Thoracic aorta (tissue), 2 donors: ENCODE measurements at places on chromosomes 11 and 22. TPM values are rescaled to one million over a fixed set of nuclear protein-coding genes. Genes with fewer than 3 reads are reported as not detected.

DNA sequence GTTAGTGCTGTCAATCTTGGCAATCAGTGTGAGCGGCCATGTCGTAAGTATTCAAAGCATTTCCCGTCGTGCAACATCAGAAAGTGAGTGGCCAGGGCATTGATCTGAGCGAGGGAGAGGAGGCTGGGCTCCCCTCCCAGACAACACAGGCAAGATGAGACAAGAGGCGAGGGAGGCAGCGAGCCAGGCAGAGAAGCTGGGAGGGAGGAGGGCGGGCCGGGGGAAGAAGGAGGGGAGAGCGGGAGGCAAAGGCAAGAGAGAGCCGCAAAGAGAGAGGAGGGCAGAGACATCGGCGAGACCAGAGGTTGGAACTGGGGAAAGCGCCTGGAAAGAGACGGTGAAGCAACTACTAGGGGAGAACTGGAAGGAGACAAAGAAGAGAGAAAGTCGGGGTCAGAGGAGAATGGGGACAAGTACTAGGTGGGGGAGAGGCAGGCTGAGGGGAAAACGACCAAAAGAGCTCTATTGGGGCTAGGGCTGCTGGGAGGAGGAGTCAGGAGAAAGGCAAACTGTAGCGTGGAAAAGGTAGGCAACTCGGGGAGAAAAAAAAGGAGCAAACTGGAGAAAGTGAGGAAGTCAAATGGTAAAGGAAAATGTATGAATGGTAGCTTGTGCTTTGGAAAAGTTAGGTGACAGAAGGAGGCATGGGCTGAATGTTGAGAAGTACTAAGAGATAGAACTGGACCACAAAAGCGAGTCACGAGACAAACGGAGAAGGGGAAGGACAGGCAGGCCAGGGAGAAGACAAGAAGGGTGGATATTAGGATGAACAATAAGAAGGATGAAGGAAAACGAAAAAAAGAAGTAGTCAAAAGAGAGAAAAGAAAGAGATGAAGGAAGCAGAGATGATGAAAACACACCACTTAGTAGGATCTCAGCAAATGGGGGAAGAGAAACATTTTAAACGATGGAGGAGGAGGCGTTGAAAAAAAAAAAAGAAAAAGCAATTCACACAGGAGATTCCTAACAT lies 130.5 kb upstream of the C11orf58 start:
- H3K4me1 ChIP-seq: peaks cover 34% of the 10 kb centered on the region
- H3K27me3 ChIP-seq: peaks cover 21% of the 10 kb centered on the region
- peak overlapping the region; percentile 10 for H3K27ac ChIP-seq
- H3K4me3 ChIP-seq: peak overlapping the region; percentile 78

- H3K36me3 ChIP-seq: no peaks in the 10 kb centered on the region
- H3K27ac ChIP-seq: no peak overlapping the region
- no peak overlapping the region for H3K4me3 ChIP-seq
Observed at GRCh38 chr11:1948389-1948788, 1.3 kb downstream of the MRPL23 start.

DNA sequence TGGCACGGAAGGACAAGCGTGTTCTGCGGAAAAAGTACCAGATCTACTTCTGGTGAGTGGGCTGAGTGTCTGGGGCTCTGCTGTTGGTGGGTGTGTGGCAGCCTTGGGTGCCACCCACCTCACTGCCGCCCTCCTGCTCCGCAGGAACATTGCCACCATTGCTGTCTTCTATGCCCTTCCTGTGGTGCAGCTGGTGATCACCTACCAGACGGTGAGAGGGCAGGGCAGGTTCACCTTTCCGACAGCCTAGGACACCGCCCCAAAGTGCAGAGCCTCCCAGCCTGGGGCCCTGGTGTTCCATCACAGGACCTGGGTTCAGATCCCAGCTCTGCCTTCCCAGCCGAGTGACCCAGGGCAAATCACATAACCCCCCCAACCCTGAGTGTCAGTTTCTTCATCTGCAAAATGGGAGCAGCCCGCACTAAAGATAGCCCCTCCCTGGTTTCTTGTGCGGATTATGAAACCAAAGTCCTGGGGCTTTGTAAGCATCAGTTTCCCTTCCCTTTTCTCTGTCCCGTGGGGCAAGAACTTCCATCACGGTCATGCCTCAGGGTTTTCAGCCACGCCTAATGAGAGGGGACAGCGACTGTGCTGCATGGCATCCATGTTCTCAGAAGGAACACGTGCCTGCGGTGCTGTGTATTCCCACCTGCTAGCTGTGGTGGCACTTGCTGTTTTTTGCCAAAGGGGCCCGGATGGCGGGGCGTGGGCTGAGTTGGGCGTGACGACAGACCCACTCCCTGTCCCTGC lies 9.8 kb upstream of the TAGLN start:
- H3K27me3 ChIP-seq: no peaks in the 10 kb centered on the region
- H3K36me3 ChIP-seq: peaks cover 56% of the 10 kb centered on the region
- H3K27ac ChIP-seq: no peak overlapping the region
- no peaks in the 10 kb centered on the region for H3K4me1 ChIP-seq

DNA sequence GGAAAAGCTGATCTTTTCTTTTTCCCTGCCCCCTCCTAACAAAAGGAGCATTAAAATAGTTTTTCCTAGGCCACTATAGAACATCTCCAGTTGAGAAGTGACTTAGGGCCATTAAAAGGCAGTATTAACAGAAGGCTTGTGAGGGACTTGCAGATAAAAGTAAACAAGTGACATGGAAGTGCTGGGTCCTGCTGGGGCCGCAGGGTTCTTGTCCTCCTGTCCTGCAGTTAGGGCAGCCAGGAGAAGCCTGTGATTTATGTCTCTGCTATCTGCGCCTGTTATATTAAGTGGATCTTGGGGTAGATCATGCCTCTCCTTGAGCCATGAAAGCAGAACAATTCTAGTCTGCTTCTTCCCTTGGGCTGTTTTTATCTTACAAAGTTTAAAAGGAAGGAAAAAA lies 271.4 kb upstream of the C11orf87 start:
- H3K36me3 ChIP-seq: no peaks in the 10 kb centered on the region
- DNase-seq: no peak
- no peaks in the 10 kb centered on the region for H3K27me3 ChIP-seq
- no peak overlapping the region for H3K4me3 ChIP-seq
- no peak overlapping the region for H3K27ac ChIP-seq
- H3K4me1 ChIP-seq: no peaks in the 10 kb centered on the region

- no peak overlapping the region for H3K4me3 ChIP-seq
- no peak overlapping the region for H3K27ac ChIP-seq
- H3K4me1 ChIP-seq: no peaks in the 10 kb centered on the region
- no peak for DNase-seq
Observed at GRCh38 chr11:34833602-34834001, 82.6 kb downstream of the APIP start.

DNA sequence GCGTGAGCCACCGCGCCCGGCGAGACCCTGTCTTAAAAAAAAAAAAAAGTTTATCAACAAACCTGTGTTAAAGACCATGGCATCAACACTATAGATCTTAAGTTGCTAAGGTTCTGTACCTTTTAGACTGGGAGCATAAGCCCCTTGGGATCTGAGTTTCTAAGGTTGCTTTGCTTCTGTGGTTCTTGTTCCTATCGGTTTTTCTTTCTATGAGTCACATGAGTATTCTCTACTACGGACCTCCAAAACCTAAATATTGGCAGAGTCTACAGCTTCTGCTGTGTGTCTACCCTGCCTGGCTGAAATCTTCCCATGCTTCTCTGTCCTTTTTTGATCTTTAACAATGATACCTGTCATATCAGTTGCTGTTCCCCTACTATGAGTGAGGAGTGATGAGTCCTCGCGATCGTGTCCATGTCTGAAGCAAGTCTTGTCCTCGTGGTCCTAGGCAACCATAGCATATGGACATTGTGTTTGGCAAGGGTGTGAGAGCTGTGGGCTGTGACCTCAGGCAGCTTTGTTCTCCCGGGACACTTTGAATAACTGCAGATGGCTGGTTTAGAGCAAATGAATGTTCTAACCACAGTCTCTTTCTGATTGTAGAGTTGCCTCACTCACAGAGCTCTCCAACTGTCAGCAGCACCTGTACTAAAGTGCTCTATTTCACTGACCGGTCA lies 9.0 kb upstream of the DLAT start:
- no peak for DNase-seq
- H3K4me1 ChIP-seq: peaks cover 14% of the 10 kb centered on the region
- no peaks in the 10 kb centered on the region for H3K27me3 ChIP-seq

DNA sequence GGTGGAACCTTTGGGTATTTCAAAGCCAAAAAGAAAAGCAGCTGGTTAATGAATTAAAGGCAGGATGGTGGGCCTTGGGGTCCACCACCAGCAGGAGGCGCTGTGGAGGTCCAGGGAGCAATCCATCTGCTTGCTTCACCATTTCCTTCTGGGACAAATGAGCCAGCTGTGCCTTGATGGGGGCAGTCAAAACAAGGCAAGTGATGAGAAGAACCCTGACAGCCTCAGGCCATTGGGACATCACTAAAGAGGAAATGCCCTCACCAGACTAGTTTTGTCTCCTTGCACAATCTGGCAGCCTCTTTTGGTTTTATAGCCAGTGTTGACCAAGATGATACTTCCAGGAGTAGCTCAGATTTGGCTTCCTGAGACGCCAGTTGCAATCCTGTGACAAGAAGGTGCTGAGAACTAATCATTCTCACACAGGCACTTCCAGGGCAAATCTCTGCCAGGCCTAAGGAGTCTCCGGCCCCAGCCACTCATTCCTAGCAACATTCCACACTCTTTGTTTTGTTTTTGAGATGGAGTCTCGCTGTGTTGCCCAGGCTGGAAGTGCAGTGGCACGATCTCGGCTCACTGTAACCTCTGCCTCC lies 38.2 kb upstream of the WEE1 start:
- DNase-seq: peak; percentile 23
- H3K4me1 ChIP-seq: peaks cover 11% of the 10 kb centered on the region
- H3K4me3 ChIP-seq: no peak overlapping the region
- H3K27ac ChIP-seq: peak overlapping the region; percentile 65

DNA sequence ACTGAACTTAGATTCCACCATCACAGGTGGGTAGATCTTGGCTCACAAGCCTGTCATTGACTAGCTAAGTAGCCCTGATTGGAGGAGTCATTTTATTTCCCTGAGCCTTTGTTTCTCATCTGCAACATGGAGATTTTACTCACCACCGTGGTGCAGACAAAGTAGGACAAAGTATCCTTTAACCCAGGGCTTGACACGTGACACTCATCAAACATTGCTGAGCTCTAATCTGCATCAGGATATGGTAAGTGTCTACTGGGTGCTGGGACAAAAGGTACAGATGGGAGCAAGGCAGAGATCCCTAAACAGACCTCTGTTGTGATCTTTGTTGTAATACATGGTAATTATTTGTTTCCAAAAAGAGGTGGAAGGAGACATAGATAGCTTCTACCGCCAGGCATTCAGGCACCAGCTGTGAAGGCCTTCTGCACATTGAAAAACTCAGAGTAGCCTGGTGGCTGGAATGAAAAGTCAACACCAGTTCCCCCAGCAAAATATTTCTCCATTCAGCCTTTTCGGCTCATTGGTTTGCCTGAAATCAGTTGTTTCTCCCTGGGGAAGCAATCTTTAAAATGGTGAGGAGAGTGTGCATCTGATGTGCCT lies 18.3 kb upstream of the MICAL2 start:
- peaks cover 37% of the 10 kb centered on the region for H3K4me1 ChIP-seq
- H3K27ac ChIP-seq: peak overlapping the region; percentile 99
- no peak for DNase-seq
- no peak overlapping the region for H3K4me3 ChIP-seq

GRCh38 chr11:26662916-26663315 lies 58.9 kb downstream of the SLC5A12 start:
- H3K4me1 ChIP-seq: no peaks in the 10 kb centered on the region
- H3K4me3 ChIP-seq: no peak overlapping the region
- H3K27ac ChIP-seq: no peak overlapping the region
- DNase-seq: no peak
- H3K27me3 ChIP-seq: no peaks in the 10 kb centered on the region

DNA sequence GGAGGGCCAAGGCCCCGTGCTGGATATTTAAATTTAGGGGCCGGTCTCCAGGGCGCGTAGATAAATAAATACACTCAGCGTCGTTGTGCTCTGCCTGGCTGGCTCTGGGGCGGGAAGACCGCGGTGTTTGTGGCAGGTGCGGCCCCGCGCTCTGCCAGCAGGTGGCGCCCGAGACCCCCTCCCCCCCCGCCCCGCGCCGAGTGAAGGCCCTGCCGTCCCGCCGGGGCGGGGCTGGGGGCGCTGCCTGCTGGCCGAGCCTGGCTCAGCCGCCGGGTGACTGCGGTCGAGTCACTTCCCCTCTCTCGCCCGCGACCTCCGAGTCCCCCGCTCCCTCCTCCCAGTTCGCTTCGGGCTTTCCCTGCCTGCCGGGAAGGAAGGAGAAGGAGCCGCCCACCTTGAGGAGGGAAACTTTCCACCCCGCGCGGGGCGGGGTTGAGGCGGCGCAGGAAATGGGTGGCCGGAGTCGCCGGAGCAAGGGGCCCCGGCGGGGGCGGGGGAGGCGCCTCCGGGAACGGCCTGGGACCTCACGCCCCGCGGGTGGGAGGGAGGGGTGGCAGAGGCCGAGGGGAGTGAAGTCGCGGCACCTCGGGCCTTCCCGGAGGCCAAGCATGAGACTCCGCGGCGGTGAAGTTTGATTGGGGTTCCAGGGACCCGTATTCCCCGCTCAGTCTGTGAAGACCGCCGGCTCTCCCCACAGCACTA lies 1.6 kb upstream of the EHBP1L1 start:
- peaks cover 2% of the 10 kb centered on the region for H3K36me3 ChIP-seq
- peak overlapping the region; percentile 93 for H3K4me3 ChIP-seq
- peak overlapping the region; percentile 96 for H3K27ac ChIP-seq
- peak; percentile 80 for DNase-seq
- no peaks in the 10 kb centered on the region for H3K27me3 ChIP-seq
- peaks cover 62% of the 10 kb centered on the region for H3K4me1 ChIP-seq

- no peak for DNase-seq
- H3K27ac ChIP-seq: no peak overlapping the region
- H3K4me3 ChIP-seq: no peak overlapping the region
- no peaks in the 10 kb centered on the region for H3K36me3 ChIP-seq
Observed at GRCh38 chr22:33056108-33056507, 2.1 kb downstream of the SYN3 start.

DNA sequence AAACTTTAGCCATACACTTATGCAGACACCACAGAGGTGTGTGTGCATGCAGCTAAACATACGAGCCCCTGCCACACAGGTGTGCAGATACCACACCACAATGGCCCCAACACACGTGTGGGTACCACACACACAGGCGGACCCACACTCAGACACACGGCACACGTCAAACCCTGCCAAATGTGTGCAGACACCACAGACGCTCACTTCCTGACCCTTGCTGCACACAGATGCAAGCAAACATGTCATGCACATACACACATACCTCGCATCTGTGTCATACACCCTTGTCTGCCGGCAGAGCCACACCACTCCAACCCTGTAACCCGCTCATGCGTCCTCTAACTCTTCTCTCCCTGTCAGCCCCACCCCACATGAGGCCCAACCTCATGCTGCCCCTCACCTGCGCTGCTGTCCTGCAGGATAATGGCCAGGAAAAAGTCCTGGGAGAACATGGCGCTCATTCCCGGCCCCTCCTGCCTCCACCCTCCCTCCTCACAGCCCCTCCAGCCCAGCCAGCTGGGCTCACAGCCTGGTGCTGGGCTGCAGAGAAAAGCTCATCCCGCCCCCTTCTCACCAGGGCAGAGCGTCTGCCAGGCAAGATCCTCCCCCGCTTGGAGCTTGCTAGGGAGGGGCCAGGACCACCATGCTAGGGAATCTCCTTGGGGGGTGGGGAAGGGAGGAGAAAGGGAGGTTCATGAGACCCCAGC lies 14.2 kb downstream of the SMPD1 start:
- no peak for DNase-seq
- no peak overlapping the region for H3K4me3 ChIP-seq
- no peaks in the 10 kb centered on the region for H3K4me1 ChIP-seq
- H3K27me3 ChIP-seq: no peaks in the 10 kb centered on the region

MS4A7 gene
- total RNA-seq: 81.8 TPM

CCDC116 gene
- total RNA-seq: not detected

TMPRSS4 gene
- total RNA-seq: not detected

RCOR2 gene
- total RNA-seq: 3.8 TPM

LRP4 gene
- total RNA-seq: 21.2 TPM

EHF gene
- 0.14 TPM for total RNA-seq
